ENCODE measurements at places on chromosomes 3 and 15.

- DNase-seq, result no peak
Observed at GRCh38 chr15:72838311-72838731, 54.8 kb upstream of the ADPGK start.

DNA sequence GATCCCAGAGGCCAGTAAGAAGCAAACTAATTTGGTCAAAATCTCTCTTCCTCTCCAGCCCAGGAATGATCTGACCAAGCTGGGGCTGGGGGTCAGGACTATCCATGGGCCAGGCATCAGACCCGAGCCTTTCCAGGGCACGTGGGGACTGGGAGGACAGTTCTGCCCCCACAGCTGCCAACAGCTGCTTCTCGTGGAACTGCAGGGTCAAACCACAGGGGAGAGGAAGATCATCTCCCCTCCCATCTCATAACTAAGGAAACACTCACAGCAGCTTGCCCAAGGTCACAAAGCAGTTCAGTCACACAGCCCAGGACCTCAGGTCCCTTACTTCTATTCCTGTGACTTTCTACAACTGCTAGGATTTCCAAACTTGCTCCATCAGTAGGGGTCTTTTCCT, 47.1 kb downstream of the DAPK2 start:
- DNase-seq, result no peak

- DNase-seq, result no peak
Observed at GRCh38 chr3:158700559-158700958, 28.1 kb upstream of the LXN start.

- DNase-seq, result no peak
Observed at GRCh38 chr15:82698711-82699345, 10.8 kb downstream of the AP3B2 start.

DNA sequence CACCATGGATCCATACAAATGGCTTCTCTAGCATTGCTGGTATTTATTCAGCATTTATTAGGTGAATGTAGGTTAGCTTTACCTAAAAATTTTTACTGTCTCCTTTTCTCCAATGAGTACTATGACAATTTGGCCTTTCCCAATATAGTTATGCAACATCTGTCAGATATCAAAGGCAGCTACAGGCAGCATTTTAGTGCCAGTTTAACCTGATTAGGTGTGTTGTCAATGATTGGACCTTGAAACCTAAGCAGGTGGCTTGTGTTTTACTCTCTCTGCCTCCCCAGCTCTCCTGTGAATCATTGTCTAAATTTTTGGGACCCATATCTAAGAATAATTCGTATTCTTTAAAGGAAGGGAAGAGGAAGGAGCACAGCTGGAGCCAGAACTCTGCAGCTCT, 228.9 kb downstream of the KBTBD8 start:
- no peak for DNase-seq

DNA sequence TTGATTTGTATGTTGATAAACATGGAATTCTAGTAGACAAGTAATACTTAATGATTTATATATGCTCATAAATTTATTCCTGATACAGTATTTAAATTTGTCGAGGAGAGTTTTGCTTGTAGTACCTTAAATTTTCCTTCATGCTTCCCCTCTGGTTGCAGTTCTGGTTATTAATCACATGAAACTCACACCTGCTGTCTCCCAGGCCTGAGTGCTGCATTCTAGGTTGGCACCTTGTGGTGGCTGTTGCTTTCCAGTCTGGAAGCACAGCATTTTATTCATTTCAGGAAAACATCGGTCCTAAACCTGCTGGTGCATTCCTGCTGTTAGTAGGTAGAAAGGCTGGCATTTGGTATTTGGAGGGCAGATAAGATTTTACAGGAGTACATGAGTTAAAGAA, 44.9 kb downstream of the ATP1B3 start:
- no peak for DNase-seq

DNA sequence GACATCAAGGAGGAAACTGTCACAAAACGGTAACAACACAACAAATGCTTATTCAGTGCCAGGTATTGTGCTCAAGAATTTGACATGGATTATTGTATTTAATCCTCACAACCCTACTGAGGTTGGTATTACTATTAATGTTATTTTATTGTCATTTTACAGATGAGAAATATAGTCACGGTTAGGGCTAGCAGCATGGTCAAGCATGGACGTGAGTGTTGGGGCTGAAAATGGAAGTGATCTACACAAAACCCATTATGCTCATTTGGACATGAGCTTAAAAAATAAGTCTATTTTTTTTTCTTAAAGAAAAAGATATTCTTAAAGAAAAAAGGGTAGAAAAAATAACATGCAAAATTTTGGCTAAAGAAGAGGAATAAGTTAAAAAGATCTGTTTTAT, 141.3 kb upstream of the SOX2 start:
- DNase-seq, result no peak

GRCh38 chr3:58135712-58136543, 74.8 kb downstream of the DNASE1L3 start:
- DNase-seq, result no peak

DNA sequence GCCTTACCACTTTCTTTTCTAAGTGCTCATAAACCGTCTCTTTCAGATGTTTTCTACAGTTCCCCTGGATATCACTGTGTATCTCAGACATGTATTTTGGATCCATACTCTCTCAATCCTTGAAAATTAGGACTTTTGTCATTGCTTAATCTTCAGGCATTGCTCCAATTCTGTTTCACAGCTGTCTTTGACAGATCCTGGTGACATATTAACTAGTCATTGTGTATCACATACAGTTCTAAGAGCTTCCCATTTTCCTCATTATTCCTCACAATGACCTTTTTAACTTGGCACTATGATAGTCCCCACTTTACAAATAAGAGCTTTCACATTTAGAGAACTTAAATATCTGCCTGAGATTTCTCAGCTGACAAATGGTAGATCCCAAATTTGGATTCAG, 151.7 kb downstream of the CLSTN2 start:
- no peak for DNase-seq

DNA sequence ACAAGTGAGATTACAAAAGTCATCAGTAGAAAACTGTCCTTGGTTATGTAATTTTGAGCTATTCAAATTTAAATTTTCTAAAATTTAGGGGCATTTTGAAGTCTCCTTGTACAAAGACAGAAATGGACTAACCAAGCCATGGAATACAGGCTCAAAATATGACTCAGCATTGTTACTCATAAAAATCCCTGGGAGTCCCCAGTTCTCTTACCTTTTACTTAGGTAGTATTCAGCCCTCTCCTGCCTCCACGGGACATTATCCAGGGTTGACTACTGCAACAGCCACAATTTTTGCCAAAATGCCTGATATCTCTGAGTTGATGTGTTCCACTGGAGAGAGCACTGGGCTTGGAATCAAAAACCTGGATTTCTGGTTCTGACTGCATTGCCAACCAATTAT, 25.0 kb downstream of the CLDN18 start:
- no peak for DNase-seq

DNA sequence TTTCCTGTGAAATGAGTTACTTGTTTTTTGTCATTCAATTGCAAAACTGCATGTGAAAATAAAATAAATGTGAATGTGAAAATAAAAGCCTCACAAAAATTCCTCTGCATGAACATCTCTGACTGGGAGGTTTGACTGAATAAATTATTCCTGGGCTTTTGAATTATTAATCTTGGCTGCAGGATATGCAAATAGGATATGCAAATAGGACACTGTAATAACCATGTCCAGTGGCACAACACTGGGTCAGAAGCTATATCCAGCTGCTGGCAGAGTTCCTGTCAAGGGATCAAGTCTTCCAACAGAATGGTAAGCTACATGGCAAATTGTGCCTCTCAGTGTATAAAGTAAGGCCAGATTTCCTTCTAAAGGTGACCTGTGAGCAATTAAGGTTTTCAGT, at the start of gene SUCNR1:
SUCNR1 (plus strand) TSS at position 246 of the 400 bp plus-strand sequence. CDS start 6,250 bp downstream, outside the sequence.
- DNase-seq, result no peak

DNA sequence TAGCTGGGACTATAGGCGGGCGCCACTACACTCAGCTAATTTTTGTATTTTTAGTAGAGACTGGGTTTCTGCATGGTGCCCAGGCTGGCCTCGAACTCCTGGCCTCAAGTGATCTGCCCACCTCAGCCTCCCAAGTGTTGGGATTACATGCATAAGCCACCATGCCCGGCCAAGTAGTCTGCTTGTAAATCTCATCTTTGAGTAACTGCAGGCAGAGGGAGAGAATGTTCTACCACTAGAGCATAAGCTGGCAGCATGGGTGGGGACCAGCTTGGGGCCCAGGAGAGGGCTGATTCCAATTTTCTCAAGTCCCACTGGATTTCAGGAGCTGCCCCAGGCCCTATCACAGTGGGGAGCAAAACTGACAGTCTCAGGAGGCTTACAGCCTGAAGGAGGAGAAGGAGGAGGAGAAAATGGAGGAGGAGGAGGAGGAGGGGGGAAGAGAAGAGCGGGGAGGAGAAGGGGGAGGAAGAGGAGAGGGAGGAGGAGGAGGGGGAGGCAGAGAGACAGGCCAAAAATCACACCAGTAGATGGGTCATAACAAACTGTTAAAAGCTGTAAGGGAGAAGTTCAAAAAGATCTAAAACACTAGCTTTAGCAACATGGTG, 229.1 kb upstream of the IGF1R start:
- DNase-seq, result no peak

GRCh38 chr15:69677403-69677802, 224.8 kb downstream of the RPLP1 start:
- DNase-seq, result no peak

DNA sequence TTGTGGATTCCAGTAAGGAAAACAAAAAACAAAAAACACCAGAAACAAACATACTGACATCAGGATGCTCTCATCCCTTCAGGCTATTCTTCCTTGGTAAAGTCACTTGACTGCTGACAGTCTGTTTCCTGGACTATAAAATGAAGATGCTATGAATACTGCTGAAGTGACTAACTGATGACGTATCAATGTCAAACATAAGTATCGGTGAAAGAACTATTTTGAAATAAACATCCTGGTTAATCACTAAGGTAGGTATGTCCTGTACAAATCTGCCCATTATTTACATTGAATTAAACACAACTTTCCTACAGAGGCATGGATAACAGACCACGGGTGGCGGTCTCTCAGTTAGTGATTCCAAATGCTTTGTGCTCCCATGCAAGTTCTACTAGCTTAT, 45.9 kb downstream of the CHAC1 start:
- DNase-seq, result no peak

- no peak for DNase-seq
Observed at GRCh38 chr3:10386121-10386520, 65.2 kb upstream of the SEC13 start.

DNA sequence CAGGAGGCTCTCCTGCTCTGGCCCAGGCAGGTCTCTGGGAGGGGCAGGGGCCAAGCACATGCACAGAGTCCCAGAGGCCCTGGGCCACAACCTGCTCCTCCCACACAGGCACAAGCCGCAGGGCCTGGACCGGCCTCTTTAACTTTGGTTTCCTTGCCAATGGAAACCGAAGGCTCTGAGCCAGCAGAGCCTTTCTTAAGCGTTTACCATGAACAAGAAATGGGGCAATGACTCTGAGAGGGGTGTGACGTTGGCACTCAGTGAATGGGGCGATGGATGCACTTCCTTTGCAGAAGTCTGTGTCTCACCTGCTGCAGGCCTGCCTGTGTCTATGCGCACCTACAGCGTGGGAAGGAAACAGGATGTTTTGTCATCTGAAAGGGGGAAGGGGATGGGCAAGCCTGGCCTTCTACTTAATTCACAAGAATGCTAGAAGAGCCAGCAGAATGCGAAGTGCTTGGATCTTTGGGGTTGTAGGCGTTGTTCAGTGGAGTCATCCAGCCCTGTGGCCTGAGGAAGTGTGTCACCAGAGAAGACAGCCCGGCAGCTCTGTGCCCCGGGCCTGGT, 41.8 kb downstream of the IFT122 start:
- DNase-seq, result no peak

- DNase-seq, result no peak
Observed at GRCh38 chr3:150227839-150228238, 180.3 kb upstream of the TSC22D2 start.

GRCh38 chr3:76827701-76828226, 212.1 kb upstream of the ROBO2 start:
- DNase-seq, result no peak

GRCh38 chr3:72281551-72281950, 496.6 kb upstream of the PROK2 start:
- no peak for DNase-seq

DNA sequence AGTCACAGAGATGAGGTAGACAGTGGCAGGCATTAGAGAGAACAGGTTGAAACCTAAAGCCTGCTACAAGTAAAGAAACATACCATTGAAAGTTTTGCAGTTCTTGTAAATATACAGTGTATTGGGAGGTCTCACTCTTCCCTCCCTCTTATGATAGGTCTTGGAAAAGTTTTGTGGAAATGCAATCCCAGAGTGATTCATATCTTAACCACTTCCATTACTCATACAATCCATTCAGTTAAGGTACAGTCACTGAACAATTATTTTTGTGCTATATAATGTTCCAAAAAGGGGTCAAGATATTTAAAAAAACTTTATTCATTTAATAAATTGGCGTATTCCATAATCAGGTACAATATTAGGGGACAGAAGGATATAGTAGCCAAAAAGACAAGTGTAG, 737.7 kb upstream of the ALCAM start:
- no peak for DNase-seq

- DNase-seq, result no peak
Observed at GRCh38 chr3:20141316-20141715, 44.7 kb downstream of the SGO1 start.

- peak; percentile 32 for DNase-seq
Observed at GRCh38 chr15:63093486-63094205, 28.0 kb upstream of the LACTB start.

- no peak for DNase-seq
Observed at GRCh38 chr3:139945942-139946341, 11.0 kb downstream of the CLSTN2 start.

DNA sequence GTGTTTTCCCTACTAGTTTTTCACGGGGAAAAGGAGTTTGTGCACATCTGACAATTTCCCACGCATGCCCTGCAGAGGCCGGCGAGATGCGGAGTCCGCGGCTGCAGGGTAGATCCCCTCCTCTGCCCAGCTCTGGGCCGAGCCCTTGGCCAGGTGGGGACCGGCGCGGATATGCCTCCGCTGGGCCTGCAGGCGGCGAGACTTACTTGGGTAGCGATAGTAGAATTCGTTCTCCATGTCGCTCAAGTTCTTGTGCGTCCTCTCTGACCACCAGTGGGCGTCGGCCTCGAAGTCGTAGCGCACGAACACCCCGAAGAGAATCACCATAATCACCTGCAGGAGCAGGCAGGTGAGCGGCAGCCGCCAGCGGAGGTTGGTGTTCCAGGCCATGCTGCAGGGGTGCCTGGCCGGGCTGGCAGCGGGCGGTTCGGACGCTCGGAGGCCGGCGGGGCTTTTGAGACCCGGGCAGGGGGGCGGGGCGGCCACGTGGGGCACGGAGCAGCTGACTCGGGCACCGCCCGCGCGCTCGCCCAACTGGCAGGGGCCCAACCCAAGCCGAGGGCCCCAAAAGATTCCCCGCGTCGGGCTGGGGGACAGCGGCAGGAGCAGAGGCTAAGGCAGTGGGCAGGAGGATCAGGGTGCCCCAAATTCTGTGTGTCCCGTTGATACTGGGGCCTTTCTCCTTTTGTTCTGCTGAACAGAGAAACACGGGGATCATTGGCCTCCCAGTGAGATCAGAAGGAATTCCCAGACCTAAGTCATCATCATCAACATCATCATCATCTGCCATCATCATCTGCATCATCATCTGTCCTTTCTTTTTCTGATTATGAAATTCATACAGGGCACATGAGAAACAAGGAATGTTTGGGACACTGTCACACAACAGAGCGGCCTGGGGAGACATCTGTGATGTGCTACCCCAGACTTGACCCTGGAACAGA, at the start of gene RHCG:
RHCG (minus strand) TSS at position 429 of the 944 bp plus-strand sequence; CDS start at position 390, 39 bp downstream.
- DNase-seq, result peak; percentile 56

Data from NCI-H510A (cell line).